Omental fat pad (tissue), 4 donors: ENCODE measurements at places on chromosomes 1 and 21. TPM values are rescaled to one million over a fixed set of nuclear protein-coding genes. Genes with fewer than 3 reads are reported as not detected.

Gene LENEP
- not detected for total RNA-seq

DNA sequence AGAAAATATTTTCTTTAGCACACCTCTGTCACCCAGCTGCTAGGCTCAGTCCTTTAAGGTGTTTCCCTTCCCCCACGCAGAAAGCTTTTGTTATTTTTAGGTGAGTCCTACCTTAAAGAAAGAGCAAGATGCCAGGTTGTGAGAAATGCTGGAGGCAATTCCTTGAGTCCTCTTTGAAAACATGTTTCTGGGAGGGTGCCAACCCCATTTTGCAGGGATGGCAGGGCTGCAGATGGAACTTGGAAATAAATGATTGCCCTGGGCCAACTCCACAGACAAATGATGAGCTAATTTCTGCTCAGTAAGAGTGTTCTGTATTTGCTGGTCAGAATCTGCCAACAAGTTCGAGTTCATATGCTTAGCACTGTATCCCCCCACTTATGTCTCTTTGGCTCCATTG, 119.2 kb upstream of the RAB3GAP2 start:
- no peak for DNase-seq

Gene SPRR3
- total RNA-seq: not detected

- DNase-seq: no peak
These were observed 4.5 kb downstream of the SDCCAG8 start for GRCh38 chr1:243260221-243260880.

GRCh38 chr21:35622612-35623011, 437.7 kb downstream of the SETD4 start:
- DNase-seq: no peak

- no peak for DNase-seq
These were observed 394.8 kb downstream of the PTPRC start for GRCh38 chr1:199033661-199034060.

Gene DCDC2B
- total RNA-seq: not detected

DNA sequence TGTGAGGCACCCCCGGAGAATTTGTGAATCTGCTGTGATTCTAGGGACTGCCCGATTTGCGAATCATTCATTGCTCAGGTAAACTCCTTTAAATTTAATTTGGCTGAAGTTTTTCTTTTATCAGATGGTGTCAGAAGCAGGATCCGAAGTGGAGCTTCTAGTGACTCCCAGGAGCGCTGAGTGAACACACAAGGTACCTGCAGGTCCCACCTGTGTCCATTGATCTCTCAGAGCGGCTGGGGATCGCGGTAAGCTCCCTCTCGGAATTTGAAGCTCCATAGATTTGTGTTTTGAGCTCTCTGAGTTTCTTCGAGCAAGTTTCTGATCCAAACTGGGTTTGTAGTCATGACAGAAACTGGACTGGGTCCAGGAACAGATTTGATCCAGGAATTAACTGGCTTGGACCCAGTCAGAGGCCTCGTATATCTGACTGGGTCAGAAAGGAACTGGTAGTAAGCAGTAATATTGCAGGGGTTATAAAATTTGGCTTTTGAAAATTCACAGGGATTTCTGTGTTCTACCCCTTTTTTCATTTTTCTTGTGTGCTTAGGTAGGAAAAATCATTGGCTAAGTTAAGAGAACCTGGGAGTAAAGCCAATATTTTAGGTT, 56.2 kb upstream of the EDEM3 start:
- no peak for DNase-seq

Gene UFC1
- total RNA-seq: 77.9 TPM

Gene SPATA46
- not detected for total RNA-seq

Gene OR2AK2
- total RNA-seq: not detected

GRCh38 chr1:221169447-221169889, 290.2 kb downstream of the HLX start:
- DNase-seq: no peak

- DNase-seq: no peak
These were observed 285.7 kb upstream of the ZP4 start for GRCh38 chr1:238176441-238176840.

DNA sequence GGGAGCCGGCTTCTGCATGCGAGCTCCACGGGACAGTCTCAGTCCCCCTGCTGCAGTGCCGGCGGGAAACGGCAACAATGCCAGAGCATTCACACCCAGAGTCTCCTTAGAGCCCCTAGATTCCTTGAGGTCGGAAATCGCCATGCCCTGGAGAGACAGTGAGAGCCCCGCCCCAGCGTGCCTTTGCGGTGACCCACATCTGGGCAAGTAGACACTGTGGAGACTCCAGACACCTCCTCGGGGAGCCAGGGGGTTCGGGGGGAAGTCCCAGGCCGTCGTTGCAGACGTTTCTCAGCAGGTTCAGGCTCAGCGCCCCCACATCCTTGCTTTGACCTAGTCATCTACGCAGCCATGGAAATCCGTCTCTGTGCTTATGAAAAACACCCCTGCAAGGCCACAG, 81.3 kb upstream of the ARHGEF16 start:
- no peak for DNase-seq

Gene KIF2C
- 0.19 TPM for total RNA-seq

- no peak for DNase-seq
These were observed 121.9 kb downstream of the CRYAA start for GRCh38 chr21:43290421-43291346.

GRCh38 chr1:215842905-215843304, 275.8 kb downstream of the KCTD3 start:
- DNase-seq: no peak

GRCh38 chr1:162195567-162195966, 126.1 kb downstream of the NOS1AP start:
- no peak for DNase-seq

Gene DDR2
- 164 TPM for total RNA-seq

- DNase-seq: peak; percentile 88
These were observed 14.4 kb downstream of the RNF223 start for GRCh38 chr1:1059494-1060280.

- DNase-seq: no peak
These were observed 11.1 kb downstream of the ADGRB2 start for GRCh38 chr1:31752952-31753475.

DNA sequence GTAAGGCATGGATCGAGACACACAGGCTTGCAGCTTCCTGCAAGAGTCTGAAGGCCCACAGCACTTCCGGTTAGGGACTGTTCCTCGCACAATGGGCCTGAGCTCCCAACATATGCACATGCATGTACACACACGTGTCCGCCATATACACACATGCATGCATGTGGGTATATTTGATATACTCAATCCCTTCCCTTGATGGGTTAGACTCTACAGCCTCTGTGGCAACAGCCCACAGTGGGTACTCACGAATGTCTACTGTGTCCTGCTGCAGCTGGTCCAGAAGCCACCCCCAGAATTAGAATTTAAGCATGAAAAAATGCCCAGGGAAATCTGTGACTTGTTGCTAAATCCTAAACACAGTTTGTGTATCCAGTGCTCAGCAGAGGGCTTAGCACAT, 9.9 kb downstream of the F3 start:
- no peak for DNase-seq

DNA sequence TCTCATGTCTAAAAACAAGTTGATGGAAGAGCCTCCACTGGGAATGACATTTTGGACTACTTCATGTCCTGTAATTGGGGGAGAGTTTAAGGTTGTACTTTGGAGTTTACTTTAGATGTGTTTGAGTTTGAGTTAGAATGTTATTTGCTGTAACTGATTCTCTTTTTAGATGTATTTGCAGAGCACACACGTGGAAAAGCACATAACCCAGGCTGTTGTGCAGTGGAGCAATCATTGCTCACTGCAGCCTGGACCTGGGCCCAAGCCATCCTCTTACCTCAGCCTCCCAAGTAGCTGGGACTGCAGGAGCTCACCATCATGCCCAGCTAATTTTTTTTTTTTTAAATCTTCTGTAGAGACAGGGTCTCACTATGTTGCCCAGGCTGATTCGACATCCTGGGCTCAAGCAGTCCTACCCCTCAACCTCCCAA, 36.7 kb upstream of the SH3D21 start:
- DNase-seq: no peak

GRCh38 chr1:22328331-22329147, 123.1 kb upstream of the ZBTB40 start:
- DNase-seq: no peak

DNA sequence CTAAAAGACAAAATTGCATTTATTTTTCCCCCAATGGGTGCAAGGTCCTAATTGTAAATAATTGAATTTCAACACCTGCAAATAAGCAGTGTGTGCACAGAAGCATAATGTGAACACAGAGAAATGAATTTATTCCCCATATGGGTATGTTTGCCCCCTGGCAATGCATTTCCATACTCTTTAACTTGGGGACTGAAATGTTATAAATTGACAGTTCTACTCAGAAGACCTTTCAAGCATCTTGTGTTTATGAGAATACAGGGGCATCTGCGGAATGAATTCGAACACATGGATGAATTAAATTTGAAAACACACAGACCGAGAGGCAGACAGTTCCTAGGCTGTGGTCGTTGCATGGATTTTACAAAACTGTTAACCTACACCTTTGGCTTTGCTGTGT, 3.5 kb downstream of the PBX1 start:
- no peak for DNase-seq

DNA sequence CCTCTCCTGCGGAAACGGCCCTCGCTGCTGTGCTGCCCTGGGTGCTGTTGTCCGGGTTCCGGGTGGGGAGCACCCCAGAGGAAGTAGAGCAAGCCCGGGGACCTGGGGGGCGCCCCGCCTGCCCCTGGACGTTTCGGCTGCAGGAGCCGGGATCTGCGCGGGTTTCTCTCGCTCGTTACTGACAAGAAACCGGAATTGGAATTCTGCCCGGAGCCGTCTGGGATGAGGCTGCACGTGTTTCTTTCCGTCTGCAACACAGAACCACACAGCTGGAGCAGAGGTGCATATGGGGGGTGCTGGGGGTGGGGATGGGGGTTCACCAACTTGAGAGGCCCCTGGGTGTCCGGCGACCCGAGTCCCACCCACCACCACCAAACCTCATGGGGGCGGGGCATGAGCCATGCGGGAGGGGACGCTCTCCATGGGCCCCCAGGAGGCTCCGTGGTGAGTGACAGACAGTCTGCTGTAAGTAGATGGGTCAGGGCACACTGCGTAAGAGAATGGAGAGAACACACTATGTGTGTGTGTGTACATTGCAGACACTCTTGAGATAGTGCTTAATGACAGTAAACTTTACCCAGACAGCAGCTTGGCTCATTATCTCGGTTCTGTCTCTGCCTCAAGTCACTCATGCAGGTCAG, 261.4 kb upstream of the C1orf174 start:
- no peak for DNase-seq

DNA sequence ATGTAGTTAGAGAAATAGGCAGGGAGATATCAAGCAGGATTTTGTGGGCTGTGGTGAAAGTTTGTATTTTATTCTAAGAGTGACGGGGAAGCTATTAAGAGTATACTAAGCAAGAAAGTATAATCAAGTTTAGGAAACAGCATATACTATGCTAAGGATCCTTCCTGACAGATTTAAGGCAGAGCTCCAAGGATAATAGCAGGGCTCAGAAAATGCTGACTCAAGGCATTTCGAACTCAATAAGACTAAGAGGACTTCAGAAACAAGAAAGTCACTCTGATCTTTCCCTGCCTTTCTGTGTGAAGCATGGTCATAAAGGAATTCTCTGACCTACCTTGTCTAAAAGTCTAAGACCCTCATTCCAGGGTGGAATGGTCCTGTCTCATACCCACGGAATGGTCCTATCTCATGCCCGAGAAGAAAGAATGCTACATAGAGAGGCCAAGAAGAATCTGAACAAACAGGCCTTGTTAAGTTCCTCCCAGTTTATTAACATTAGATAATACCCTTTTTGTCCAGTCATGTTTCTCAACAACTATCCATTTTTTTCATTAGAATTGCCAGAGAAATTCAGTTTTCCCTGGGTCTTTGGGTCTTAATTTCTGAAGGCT, 59.1 kb downstream of the HFM1 start:
- no peak for DNase-seq

Gene CAMK2N1
- 4.4 TPM for total RNA-seq

- no peak for DNase-seq
These were observed 331.9 kb downstream of the AJAP1 start for GRCh38 chr1:4986306-4986705.

Gene ZNF593OS
- not detected for total RNA-seq

DNA sequence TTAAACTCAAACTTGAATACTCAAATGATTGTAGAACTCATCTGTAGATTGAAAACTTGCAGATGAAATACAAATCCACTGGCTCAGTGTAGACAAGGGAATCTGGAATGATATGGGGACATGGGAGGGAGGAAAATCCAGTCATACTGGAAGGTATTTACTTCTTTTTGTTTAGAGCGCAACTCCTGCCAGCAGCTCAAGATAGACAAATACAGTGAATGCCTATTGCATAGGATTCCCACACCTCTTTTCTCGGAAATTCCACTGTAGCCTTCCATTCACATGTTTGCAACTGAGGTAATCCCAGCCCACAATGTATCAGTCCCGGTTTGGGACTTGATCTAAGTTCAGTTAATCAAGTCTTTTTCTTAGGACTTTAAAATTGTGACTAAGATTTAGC, 311.2 kb downstream of the PTPRC start:
- DNase-seq: no peak

DNA sequence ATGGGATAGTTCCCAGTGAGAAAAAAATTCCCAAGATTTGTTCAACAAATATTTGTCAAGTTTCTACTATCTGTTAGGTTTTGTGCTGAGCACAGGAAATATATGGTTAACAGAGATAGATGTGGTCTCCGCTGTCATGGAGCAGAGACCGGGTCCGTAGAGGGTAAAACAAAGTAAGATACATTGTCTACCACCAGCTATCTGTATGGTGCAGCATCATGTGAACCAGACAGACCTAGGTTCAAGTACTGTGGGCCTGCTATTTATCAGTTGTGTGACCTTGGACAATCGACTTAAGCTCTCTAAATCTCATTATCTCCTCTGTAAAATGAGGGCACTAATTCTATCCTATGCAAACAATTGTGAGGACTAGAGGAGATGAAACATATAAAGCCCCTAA, 109.8 kb downstream of the DUSP10 start:
- no peak for DNase-seq

GRCh38 chr1:38273196-38273804, 226.7 kb upstream of the POU3F1 start:
- no peak for DNase-seq

DNA sequence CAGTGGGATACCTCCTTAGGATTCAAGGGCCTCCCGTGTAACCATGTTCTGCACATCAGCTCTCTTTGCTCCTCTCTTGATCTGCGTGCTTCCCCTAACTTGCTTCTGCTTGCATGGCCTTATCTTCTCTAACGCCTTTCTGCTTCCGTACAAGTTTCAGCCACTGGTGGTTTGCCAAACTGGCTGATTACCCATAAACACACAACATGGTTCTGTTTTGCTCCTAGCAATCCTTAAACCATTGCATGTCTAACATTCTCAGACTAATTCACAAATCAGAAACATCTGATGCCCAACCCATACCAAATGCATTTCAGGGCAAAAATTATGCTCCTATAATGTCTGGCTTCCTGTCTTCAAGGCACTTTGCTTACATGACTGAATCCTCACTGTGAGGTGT, 166.4 kb downstream of the PBX1 start:
- DNase-seq: no peak

DNA sequence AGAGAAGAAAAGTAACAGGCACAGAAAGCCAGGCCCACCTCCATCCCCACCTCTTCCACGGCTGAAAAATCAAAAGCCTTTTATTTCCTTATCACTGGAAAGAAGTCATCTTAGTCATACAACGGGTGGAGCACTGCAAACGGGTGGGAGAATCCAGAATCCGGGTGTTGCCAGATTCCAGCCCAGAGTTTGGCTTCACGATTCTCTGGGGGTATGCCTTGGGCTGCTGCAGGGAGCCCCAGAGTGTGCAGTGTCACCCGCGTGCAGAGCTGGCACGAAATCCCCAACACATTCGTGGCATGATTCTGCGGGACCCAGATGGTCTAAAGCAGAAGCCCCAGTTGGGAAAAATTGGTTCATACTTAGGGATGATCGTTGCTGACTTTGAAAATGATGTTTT, 2.6 kb upstream of the NPPA start:
- no peak for DNase-seq

GRCh38 chr1:68210027-68210426, 22.3 kb downstream of the WLS start:
- no peak for DNase-seq
